ENCODE measurements at places on chromosomes 5 and 9. TPM values are rescaled to one million over a fixed set of nuclear protein-coding genes. Genes with fewer than 3 reads are reported as not detected.

DNA sequence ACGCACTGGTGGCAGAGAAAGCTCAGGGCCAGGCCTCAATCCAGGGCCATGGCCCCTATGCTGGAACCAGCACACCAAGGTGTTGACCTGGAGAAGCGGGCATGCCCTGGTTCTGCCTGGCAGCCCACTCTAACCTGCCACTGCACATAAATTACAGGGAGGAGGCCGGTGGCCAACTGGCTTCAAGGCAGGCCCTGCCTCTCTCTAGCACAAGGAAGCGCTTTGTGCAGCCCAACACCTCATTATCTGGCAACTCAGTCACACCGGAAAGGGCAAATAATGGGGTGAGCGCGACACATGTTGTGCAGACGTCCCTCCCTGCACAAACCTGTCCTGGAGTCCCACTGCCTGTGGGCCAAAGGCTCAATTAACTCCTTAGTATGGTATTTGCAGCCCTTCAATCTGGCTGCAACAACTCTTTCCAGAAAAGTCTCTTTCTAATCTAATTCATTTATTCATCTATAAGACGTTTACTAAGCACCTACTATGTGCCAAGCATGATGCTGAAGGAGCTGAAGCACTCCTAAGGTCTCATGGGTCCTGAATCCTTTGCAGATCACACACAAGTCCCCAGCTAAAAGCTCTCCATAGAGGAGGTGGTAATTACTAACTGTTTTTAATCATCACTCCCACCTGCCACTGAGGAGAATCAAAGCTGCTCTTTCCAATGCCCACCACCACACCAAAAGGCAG, 24.9 kb downstream of the SHB start:
- no peak for DNase-seq

GBGT1 gene
- 1.3 TPM for total RNA-seq

SGCD gene
- 5.7 TPM for total RNA-seq

DNA sequence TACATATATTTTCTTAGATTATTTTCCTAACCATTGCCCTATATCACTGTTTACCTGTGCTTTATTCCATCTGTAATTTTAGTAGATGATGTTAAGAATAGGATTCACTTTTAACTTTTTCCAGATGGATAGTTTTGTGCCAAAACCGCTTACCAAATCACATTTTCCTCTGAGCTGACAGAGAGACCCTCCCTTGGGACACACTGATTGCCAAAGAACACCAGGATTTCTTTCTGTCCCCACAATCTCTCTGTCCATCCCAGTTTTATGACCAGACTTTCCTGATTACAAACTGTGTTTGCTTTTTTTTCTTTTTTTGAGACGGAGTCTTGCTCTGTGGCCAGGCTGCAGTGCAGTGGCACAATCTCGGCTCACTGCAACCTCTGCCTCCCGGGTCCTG, 81.3 kb upstream of the SPATA31C2 start:
- no peak for DNase-seq
